ENCODE measurements at places on chromosomes 16 and 17.

DNA sequence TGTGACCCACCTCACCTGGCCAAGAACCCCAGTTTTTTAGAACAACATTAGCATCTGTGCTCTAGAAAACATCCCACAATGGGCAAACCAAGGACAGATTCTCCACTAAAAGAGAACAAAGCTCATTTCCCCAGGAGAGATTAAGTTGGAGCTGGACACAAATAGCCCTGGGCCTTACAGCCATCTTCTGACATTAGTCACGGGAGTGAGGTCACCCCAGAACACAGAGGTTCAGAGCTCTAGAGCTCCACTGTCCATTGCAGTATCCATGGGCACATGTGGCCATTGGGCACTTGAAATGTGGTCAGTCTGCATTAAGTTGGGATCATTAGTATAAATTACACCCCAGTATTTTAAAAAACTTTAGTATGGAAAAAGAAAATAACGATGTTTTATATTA, 47.6 kb upstream of the RBBP6 start:
- DNase-seq, result no peak

DNA sequence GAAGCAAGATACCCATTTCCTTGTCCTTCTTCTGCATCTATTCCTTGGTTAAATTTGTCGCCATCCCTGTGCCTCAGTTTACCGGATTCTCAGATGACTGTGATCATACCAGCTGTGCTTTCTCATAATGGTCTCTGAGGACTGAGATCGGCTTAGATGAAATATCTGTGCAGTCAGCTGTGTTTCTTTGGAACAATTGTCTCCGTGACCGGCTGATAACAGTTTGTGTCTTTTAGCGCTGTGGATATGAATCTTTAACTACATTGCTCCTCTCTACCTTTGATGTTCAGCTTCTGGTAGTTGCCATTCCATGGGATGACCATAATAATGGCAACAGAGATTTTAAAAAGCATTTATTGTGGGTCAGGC, 473 bp downstream of the FTO start:
- DNase-seq, result no peak

- no peak for DNase-seq
Measured at GRCh38 chr16:11386054-11386680, 40.9 kb downstream of the RMI2 start.

DNA sequence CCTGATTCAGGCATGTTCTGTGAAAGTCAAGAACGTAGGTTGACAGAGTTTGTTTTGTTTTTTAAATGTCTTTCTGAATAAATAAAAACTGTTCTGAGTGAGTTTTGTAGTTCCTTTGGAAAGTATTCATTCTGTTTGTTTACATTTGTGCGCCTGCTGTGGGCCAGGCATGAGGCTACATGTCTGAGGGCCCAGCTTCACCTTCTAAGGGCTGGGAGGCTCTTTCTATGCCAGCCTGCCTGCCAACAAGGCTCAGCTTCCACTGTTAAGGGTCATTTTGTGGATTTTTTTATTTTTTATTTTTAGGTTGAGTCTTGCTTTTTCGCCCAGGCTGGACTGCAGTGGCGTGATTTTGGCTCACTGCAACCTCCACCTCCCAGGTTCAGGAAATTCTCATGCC, 6.1 kb downstream of the WWOX start:
- DNase-seq, result no peak

- peak; percentile 95 for DNase-seq
Measured at GRCh38 chr17:78040440-78041385, 82.2 kb downstream of the TNRC6C start.

DNA sequence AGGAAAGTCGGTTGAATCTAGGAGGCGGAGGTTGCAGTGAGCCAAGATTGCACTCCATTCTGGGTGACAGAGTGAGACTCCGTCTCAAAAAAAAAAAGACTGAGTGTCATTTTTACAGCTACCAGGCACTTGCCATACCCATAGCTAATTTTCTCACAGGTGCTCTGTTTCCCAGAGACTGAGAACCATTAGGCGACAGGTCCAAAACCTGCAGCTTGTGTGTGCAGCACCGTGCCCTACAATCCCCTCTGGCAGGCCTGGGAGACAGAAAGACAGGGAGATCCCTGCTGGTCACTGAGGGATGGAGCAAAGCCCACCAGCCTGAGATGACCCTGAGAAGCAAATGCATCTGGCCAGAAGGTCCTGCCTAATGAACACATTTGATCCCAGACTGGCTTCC, 2.7 kb downstream of the TFAP4 start:
- no peak for DNase-seq

- DNase-seq, result no peak
Measured at GRCh38 chr17:79695293-79695790, 35.4 kb upstream of the ENPP7 start.

DNA sequence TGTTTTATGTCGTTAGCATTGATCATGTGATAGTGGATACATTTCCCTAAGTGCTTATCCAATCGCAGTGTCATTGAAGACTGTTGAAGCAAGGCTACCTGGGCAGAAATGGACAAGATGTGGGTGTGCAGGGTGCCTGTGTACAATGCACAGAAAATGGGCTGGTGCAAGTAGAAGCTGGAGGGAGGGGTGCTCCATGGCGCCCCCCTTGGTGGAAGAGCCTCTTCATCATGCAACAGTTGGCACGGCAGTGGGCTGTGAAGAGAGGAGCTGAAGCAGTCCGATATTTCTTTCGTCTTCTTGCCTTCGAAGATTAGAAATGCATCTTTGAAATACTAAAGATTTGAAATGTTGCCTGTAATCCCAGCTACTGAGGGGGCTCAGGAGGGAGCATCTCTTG, 100.5 kb downstream of the PLCG2 start:
- DNase-seq, result no peak

- no peak for DNase-seq
Measured at GRCh38 chr16:20307791-20308190, 19.5 kb downstream of the GP2 start.

DNA sequence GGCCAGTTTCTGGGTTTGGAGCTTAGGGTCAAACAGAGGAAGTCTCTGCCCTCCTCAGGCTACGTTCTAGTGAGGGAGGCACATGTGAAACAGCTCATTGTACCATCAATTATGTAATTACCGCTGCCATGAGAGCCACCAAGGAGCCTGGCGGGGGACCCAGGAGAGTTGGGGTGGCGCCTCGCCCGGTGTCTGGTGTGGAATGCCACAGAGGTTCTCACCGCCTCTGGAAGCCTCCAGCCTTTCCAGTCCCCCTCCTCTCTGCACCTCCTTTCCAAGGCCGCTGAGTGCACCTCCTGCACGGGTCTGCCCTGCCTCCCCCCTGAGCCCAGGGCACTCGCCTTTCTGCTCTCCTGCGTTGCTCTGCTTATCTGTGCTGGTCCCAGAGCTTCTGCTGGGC, 51.4 kb downstream of the SREBF1 start:
- DNase-seq, result no peak

- DNase-seq, result no peak
Measured at GRCh38 chr17:364766-365165, 12.2 kb upstream of the RPH3AL start.

- DNase-seq, result no peak
Measured at GRCh38 chr17:44758414-44759085, at the start of gene ADAM11. TSS of gene ADAM11 (plus strand) at chr17:44758988. CDS start at chr17:44759200, 212 bp downstream.

DNA sequence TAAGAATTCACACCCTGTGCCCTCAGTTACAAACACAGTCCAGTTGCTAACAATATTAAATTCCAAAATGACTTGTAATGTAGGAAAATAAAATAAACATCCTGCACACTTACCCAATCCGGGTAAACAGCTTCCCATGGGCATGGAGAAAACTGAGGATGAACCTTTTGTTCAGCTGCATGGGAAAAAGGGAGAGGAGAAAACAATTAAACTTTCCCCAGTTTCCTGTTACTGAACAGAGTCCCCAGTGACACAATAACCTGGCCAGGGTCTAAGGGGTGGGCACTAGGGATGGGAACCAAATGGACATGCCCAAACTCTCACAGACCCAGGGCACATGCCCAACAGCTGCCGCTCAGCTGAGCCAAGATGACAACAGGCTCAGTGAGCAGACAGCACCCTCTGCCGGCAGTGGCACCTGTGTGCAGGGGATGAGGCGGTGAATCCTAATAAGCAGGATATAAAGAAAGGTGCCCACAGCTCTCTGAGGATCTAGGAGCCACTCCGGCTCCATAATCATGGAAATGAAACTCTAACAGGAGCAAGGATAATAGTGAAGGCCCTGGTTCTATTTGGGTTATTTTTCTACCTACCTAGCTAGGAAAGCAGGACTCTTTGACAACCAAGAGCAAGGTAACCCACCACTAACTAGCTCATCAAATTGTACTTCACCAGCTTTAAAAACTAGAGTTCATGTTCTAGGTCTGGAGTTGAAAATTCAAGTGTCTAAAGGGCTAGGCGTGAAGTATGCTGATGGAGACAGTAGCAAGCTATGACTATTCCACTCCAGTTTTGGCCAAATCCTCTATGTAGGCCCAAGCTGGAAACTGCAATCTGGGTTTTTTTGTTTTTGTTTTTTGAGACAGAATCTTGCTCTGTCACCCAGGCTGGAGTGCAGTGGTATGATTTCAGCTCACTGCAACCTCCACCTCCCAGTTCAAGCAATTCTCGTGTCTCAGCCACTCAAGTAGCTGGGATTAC, 58.8 kb downstream of the SMG6 start:
- DNase-seq, result peak; percentile 89
